ENCODE measurements at places on chromosomes 6 and 20. TPM values are rescaled to one million over a fixed set of nuclear protein-coding genes. Genes with fewer than 3 reads are reported as not detected.

Gene SULF2
- 81.8 TPM for polyA plus RNA-seq

DNA sequence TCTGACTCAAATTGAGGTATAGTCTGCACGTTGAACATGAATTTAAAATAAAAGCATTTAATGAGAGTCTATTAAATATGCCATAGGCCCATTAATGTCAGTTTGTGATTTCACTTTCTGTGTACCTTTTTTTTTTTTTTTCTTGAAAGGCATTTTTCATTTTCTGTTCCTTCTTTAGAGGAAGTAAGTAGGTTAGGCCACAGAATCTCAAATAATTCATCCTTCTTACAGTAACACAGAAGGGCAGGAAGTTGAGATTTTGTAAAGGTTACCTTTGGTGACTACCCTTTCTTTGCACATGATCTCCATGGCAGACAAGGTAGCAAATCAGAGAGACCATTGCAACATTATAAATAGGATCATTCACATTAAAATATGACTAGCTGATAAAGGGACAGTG is 9.6 kb downstream of the L3MBTL3 start:
- DNase-seq = no peak

Gene NEURL2
- polyA plus RNA-seq = 7.5 TPM

- no peak for DNase-seq
Measured at GRCh38 chr20:46121184-46121930, 3.2 kb downstream of the CD40 start.

GRCh38 chr6:155155787-155156447 is 107.9 kb upstream of the CLDN20 start:
- no peak for DNase-seq

- DNase-seq = no peak
Measured at GRCh38 chr20:25692499-25692898, 4.2 kb downstream of the ZNF337 start.

DNA sequence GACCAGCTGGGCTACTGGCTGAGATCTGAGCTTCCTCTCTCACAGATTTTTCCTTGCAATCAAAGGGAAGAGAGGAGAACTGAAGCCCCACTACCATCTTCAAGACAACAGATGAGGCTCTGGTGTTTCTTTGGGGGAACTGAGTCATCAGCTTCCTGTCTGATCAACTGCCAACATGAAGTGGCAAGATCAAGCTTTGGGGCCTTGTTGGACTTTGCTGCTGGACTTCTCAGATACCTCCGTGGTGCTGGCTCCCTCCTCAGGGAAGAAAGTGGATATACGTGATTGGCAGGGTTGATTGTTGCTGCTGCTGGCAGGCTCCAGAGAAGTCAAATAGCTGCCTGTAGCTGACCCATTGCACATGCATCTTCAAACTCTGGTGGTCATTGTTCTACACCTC is 3.6 kb upstream of the TOX2 start:
- DNase-seq = no peak

GRCh38 chr6:8337147-8337546 is 98.2 kb downstream of the SLC35B3 start:
- DNase-seq = no peak

GRCh38 chr20:19765266-19765665 is 7.2 kb downstream of the RIN2 start:
- no peak for DNase-seq
